ENCODE measurements at places on chromosomes 1 and 21. TPM values are rescaled to one million over a fixed set of nuclear protein-coding genes. Genes with fewer than 3 reads are reported as not detected.

PDC gene
- 0.29 TPM for total RNA-seq

EPB41 gene
- total RNA-seq = 56.7 TPM

AIRE gene
- total RNA-seq = not detected

PDZK1IP1 gene
- not detected for total RNA-seq

GBP6 gene
- total RNA-seq = not detected

All from placental pericyte (primary cell).